ENCODE measurements at places on chromosomes 5 and 9.

- DNase-seq = peak; percentile 80
Observed at GRCh38 chr5:150781706-150782614, 3.4 kb downstream of the SMIM3 start.

GRCh38 chr9:18268381-18268780 lies 205.6 kb upstream of the ADAMTSL1 start:
- DNase-seq = no peak

DNA sequence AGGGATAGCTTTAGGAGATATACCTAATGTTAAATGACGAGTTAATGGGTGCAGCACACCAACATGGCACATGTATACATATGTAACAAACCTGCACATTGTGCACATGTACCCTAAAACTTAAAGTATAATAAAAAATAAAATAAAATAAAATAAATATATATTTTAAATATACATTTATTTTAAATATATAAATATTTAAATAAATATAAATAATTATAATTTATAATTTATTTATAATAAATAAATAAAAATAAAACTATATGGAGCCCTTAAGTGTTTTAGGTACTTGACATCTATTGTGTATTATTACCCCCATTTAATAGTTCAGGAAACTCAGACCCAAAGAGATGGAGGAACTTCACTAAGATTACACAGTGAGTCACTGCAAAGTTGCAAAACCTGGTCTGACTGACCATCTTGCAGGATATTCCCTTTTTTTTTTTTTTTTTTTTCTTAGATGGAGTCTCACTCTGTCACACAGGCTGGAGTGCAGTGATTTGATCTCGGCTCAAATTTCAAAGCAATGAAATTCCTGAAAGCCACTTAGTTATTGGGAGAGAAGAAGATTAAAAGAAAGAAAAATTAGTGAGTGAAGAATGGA lies 5.8 kb upstream of the C5orf52 start:
- DNase-seq = no peak

- DNase-seq = peak; percentile 34
Observed at GRCh38 chr5:119161430-119161829, 90.5 kb downstream of the DMXL1 start.

- no peak for DNase-seq
Observed at GRCh38 chr5:148981353-148981752, 81.5 kb downstream of the SH3TC2 start.

DNA sequence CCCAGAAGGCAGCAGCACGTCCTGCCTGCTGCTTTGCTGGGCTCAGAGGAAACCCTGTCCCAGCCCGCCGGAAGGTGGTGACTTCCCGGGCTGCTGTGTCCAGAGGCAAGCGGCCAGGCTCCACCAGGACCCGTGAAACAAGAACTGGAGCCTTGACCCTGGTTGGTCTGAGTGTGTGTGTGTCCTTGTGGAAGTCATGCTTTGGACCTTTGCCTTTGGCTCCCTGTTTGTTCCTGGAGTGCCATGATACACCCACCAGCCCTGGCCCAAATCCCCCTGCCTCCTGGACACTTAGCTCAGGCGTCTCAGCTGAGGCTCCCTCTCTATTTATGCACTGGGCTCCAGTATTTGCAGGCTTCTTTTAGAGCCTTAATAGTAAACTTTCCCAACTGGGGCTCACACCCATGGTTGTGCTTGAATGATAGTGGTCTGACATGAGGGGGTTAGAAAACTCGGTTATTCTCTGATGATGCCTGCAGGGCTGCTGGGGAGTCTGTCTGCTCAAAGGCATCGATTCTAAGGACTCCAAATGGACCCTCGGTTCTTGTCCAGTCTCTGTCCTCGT lies 72.2 kb downstream of the C9orf50 start:
- no peak for DNase-seq

DNA sequence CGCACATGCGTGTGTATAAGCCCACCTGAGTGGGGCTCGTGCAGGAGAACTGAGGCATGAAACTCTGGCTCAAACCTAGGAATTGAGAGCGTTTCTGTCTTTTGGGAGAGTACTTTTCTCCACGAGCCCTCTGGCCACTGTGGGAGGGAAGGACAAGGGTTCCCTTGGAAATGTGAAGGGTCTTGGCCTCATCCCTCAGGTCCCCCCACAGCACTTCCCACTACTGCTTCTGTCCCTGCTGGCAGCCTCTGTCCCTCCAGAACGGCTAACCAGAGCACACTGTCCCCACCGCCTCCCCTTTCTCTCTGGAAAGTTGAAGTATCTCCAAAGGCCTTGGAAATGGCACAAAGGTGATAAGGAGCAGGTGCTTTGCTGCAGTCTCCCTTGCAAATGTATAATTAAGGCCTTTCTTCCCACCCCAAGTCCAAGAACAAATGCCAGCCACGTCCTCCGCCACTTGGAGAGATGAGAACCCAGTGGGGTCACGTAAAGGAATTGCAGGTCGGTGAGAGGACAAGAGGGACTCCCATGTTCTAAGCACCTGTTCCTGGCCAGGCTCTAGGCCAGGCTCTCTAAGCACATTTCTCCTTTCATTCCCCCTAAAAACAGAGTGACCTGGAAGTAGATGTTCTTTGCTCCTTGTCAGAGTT lies 107.9 kb upstream of the LMX1B start:
- no peak for DNase-seq

DNA sequence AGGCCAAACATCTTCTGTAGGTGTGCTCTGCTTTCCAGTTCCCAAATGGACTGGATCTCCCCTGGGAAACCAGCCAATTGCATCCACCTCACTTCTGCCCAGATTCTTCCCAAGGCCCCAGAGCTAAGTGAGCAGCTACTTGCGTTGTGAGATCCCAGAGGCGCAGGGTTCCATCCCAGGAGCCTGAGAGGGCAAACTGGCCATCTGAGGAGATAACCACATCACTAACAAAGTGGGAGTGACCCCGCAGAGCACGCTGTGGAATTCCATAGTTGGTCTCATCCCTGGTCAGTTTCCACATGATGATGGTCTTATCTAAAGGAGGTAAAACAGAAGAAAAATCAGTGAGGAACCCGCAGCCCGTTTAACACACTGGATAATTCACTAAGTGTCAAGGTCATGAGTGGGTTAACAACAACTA lies 1.7 kb downstream of the RACK1 start:
- DNase-seq = no peak

- DNase-seq = no peak
Observed at GRCh38 chr5:143349177-143349576, 54.3 kb downstream of the NR3C1 start.

DNA sequence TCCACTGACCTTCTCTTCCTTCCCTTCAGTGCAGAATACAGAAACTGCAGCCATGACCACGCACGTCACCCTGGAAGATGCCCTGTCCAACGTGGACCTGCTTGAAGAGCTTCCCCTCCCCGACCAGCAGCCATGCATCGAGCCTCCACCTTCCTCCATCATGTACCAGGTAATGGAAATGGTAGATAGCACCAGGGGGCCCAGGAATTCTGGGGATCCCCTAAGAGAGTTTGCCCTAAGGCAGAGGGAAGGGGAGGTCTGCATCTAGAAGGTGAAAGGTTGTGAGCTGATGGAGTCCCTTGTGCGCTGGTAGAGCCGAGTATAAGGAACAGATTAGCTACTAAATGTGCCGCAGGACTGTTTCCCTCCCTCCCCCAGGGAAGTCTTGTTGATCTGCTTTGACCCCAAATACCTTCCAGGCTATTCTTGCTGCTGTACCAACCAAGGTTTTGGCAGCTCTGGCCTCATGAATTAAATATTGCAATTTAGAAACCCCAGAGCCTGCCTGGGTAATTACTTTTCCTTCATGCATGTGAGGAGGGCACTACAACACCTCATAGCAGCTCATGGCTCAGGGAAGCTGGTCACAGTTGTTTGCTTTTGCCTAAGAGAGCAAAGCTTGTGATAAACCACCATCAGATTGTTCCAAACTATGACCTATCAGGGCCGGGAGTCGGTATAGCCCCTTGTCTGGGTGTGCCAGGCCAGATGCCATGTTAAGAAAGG lies 19.6 kb downstream of the CYFIP2 start:
- DNase-seq = no peak

- no peak for DNase-seq
Observed at GRCh38 chr9:112881331-112881730, 9.3 kb downstream of the SLC46A2 start.

GRCh38 chr9:27184556-27185351 lies 75.7 kb downstream of the TEK start:
- no peak for DNase-seq

GRCh38 chr5:154447089-154447725 lies 1.4 kb downstream of the SAP30L start:
- no peak for DNase-seq

- no peak for DNase-seq
Observed at GRCh38 chr9:114880291-114880745, 50.1 kb downstream of the TNFSF8 start.

GRCh38 chr5:137891849-137892248 lies 2.6 kb downstream of the PKD2L2 start:
- no peak for DNase-seq

- peak; percentile 59 for DNase-seq
Observed at GRCh38 chr9:128724744-128725211, 851 bp upstream of the ZDHHC12 start.

DNA sequence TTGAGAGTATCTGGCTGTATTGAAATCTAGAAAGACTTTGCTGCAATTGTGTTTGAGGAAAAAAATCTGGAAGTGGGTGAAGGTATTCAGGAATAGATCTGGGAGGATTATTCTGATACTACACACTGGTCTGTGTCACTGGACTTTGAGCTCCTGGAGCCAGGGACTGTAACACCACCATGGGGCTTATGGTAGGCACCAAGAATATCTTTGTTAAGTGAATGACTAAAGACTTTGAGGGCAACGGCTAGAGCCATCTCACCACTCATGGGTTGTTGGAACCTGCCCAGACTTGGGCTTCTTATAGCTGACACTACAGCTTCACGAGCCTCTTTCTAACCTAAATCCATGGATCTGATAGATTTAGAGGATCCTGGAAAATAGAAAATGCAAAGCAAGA lies 10.2 kb downstream of the NFX1 start:
- no peak for DNase-seq

- no peak for DNase-seq
Observed at GRCh38 chr5:89047571-89047970, 164.6 kb upstream of the MEF2C start.

GRCh38 chr9:78167356-78167755 lies 68.5 kb upstream of the CEP78 start:
- DNase-seq = peak; percentile 80

DNA sequence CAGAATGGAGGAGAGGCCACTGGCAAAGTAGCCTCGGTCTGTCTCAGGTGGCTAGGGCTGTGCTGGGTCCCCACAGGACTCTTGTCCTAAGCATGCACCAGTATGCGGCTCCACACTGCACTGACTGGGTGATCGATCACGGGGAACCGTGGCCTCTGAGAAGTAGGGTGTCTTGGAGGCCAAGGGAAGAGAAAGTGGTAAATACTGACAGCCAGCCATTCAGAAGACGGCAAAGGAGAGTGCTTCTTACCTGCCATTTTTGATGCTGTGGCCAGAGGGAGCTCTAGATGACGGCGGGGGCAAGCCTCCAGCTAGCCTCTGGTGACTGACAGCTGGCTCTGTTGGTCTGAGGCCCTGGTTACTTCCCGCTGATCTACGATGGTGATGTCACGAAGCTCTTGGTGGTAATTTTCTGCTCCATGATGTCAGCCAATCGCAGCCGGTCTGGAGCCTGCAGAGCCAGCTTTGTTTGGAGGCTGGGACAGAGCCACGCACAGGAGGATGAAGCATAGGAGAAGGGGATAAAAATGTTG lies 40.4 kb upstream of the GADD45G start:
- DNase-seq = no peak

DNA sequence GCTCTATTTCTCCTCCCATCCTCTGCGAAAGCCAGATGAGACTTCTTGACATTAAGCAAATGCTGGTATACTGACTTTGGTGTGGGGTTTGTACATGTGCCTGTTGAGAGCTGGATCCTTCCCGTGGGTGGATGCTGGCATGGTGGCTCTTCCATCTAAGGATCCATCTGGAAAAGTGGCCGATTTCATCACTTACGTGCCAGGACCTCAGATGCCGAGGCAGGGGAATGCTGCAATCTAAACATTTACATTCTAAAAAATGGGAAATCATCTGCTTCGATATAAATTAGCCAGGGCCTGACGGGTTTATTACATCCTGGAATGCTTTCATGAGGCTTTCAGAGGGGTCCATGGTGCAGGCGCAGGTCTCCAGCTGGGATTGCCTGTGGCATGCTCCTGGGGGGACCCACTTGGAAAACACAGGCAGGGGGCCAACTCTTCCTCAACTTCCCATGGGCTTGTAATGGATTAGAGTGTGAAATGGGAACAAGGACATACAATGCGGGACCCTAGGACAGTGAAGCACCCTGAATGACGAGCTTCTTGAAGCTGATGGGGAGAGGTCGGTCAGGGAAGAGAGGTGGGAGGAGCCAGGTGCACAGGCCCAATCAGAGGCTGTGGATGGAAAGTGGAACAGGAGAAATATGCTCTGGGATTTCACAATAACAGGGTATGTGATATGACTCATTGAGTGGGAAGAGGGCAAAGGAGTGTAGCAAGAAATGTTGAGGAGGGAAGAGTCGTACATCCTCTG lies 105.5 kb upstream of the PITX1 start:
- DNase-seq = peak; percentile 62

- DNase-seq = no peak
Observed at GRCh38 chr5:144139586-144139985, 30.9 kb downstream of the YIPF5 start.

GRCh38 chr5:93893075-93893474 lies 151.7 kb upstream of the POU5F2 start:
- no peak for DNase-seq

GRCh38 chr9:21096172-21096900 lies 18.6 kb upstream of the IFNB1 start:
- DNase-seq = peak; percentile 41

- DNase-seq = peak; percentile 70
Observed at GRCh38 chr9:118059484-118060278, 355.5 kb downstream of the TLR4 start.

- peak; percentile 53 for DNase-seq
Observed at GRCh38 chr9:95197692-95198271, 119.7 kb downstream of the FANCC start.

DNA sequence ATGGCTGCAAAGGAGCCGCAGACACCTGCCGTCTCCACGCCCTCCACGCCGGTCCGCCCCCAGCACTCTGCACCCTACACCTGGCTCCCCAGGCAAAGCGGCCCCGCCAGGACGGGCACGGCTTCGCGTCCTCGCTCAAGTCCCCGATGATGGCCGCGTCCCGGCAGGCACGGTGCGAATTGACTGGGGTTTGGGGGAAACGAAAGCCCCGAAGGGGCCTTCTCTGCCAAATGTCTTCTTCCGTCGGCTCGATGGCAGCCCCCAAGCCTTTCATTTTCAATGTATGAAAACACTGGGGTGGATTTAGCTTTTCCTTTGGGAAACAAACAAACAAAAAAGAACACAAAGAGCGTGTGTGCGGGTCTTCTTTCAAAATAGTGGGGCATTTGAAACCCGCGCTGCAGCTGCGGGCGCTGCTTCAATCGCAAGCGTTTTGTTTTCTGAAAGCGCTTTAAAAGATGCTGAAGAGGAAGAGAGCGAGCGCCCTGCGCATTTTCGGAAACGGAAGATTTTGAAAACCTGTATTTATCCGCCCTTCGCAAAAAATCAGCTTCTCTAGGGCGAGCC lies 160.0 kb downstream of the RMI1 start:
- DNase-seq = peak; percentile 66

- DNase-seq = no peak
Observed at GRCh38 chr5:143241892-143242291, 161.6 kb downstream of the NR3C1 start.

Data from stomach (tissue), 19 donors.